Liver (tissue), 10 donors: ENCODE measurements at places on chromosomes 5 and 9.
A peak's percentile ranks its signal among the peaks of the same experiment; 100 is the strongest.

DNA sequence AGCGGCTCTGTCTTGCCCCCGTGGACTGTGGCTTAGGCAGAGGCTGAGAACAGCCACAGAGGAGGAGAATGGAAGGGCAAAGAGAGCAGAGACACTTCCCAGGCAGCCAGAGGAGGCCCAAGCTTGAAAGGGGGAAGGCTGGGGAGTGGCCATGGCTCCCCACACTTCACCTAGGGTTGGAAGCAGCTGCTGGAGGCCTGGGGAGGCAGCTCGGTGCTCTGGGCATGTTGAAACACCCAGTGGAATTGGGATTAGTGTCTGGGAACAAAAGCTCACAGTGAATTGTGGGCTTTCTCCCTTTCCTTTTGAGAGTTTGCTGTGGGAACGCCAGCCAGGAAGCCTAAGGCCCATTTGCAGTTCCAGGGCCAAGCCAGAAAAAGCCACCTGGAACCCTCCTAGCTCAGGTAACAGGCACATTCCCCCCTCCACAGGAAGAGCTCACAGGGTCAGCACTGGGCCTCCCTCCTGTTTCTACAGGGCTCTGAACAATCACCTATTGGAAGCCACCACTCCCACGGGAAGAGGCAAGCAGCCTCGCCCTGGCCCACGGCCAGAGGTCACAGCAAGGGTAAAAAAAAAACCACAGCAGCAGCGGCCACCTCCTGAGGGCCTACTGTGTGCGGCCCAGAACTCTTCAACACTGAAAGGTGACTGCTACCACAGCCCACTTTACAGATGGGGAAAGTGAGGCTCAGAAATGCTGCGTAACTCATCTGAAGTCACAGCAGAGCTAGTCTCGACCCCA, 20.2 kb downstream of the EEIG1 start:
- no peak for DNase-seq

GRCh38 chr5:77644371-77645157, 6.1 kb upstream of the OTP start:
- DNase-seq = no peak

- no peak for DNase-seq
Measured at GRCh38 chr5:171586436-171586835, 167.0 kb downstream of the FGF18 start.

GRCh38 chr5:62082370-62082801, 223.6 kb upstream of the KIF2A start:
- DNase-seq = no peak

- no peak for DNase-seq
Measured at GRCh38 chr5:172043865-172044264, 37.4 kb upstream of the FBXW11 start.

- DNase-seq = no peak
Measured at GRCh38 chr9:128554155-128554862, 1.9 kb downstream of the SPTAN1 start.

DNA sequence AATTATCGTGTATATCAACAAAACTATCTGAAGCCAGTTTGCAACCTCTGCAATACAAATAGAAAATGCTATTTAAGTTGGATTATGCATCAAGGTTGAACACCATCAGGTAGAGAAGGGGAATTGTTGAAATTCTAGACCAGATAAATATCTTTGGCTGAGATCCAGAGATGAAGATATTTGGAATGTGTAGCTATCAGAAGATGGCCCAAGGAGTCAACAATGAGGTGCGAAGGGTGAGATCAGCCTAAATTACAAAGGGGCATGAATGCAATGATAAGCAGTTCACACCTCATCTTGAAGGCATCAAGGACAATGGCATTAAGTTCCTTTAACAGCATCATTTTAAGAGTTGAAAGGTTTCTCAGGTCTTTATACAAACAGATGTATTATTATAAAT, 572.1 kb upstream of the DMAC1 start:
- no peak for DNase-seq

- DNase-seq = no peak
Measured at GRCh38 chr5:83947763-83948162, 227.1 kb upstream of the HAPLN1 start.

GRCh38 chr5:72013766-72014624, 93.3 kb upstream of the MAP1B start:
- no peak for DNase-seq

- DNase-seq = peak; percentile 78
Measured at GRCh38 chr5:172144291-172144815, 43.7 kb downstream of the STK10 start.

DNA sequence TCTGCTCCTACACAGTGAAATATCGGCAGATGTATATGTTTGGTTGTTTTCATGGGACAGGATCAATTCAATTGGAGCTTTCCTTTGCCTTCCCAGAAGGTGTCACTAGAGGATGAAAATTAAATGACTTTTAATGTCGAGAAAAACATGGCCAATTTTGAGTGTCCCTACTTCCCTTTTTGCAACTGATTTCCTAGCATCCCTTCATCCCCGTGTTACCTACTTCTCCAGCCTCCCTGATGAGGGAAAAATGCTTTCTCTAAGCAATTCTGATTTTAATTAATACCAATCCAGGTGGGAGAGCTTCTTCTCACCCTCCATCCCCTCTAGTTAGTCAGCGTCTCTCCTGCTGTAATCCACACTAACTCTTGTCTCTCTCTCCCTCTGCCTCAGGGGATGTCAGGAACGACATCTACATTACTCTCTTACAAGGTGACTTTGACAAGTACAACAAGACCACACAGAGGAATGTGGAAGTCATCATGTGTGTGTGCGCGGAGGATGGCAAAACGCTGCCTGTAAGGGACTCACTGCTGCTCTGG, 64.9 kb downstream of the DOCK2 start:
- no peak for DNase-seq

DNA sequence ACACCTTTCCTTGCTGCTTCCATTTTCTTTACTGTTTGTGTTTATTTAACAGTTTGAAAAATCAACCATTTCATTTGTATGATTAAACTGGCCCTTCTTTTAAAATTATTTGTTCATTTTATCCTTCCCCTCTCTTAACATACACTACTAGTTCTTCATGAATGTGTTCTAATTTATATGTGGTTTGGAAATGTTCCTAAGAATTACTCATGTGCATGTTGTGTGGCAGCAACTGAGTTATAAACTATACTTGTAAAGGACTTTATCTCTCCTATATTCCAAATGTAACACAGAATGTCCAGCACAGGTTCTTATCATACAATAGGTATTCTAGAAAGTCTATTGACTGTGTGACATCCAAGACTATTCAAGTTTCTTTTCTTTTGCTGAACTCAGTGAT, 358.2 kb upstream of the MEF2C start:
- DNase-seq = no peak

DNA sequence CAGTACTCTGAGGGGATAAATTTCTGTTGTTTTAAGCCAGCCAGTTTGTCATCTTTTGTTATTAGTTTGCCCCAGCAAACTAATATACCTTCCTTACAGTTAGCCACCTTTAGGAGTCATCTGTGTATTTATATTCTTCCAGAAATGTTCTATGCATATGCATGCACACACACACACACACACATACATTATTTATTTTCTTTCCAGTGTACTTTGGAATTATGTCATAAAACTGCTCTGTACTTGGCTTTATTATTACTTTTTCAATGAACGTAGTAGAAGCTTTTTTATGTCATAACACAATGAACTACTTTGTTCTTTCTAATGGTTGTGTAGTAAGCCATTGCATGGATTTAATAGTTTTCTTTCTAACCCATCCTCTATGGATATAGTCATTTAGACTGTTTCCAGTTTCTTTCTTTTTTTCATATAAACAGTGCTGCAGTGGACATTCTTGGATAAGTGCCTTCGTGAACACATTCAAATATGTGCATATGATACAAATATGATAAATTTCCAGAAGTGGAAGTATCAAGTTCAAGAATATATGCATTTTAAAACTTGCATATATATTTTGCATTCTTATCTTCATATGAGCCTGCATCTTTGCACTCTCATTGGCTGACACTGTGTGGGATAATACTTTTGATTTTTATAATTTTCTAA, 26.6 kb upstream of the DAB2 start:
- no peak for DNase-seq

DNA sequence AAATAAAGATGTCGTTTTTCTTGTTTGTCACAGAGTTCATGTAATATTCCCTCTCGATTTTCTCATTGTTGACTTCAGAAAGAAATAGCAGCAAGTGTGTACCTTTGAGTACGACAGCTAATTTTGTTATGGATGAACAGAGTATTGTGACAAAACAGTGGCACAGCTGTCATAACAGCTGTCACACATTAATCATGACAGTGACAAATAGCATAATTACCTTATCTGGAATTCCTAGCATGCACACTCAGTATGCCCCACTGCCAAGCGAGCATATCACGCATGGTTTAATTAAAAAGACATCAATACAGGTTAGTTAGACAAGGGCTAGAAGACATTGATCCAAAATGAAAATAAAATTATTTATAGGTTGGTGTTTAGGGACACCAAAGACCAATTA, 375.1 kb downstream of the SPATA31D1 start:
- DNase-seq = no peak

- no peak for DNase-seq
Measured at GRCh38 chr9:78143281-78144007, 92.4 kb upstream of the CEP78 start.

- DNase-seq = no peak
Measured at GRCh38 chr9:71681708-71682272, 86.5 kb downstream of the CEMIP2 start.

- DNase-seq = no peak
Measured at GRCh38 chr5:24712047-24712446, 67.3 kb upstream of the CDH10 start.

DNA sequence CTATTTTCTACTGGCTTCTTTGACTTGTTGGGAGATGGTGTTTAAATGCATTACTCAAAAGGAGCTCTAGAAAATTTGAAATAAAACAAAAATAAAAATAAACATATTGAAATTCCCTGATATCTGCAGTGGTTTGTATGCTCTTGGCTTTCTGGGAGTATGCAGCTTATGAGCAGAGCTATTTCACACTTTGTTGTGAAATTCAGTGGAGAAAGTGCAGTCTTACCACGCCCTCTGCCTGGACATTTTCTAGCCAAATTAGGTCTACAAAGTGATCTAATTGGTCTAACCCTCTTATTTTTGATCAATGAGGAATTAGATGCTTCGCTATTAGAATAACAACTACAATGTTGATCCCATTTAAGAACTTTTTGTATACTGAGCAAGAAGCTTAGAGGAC, 66.8 kb downstream of the INSYN2B start:
- DNase-seq = no peak
